ENCODE measurements at places on chromosomes 4 and X.
A peak's percentile ranks its signal among the peaks of the same experiment; 100 is the strongest.

DNA sequence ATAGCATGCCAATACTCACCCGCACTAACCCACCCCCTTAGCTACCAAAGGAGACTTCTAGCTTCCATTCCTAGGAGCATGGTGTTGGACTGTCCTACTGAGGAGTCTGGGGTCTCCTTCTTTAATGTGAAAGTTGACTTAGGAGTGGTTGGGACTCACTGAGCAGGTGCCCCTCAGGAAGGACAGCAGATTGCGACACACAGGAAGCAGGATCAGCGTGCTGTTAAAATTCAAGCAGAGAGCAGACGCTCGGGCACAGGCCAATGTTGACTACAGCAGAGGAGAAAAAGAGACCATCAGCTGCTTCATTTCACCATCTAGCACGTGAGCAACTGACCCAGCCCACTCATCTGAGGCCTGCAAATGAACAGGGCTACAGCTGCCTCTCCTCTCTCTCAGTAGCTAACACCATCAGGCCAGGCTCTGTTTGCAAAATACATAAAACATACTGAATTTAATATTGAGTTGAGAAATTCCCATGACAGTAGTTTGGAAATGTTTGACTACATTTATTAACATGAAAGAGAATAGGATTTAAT is 10.8 kb downstream of the NOX1 start:
- DNase-seq: no peak

DNA sequence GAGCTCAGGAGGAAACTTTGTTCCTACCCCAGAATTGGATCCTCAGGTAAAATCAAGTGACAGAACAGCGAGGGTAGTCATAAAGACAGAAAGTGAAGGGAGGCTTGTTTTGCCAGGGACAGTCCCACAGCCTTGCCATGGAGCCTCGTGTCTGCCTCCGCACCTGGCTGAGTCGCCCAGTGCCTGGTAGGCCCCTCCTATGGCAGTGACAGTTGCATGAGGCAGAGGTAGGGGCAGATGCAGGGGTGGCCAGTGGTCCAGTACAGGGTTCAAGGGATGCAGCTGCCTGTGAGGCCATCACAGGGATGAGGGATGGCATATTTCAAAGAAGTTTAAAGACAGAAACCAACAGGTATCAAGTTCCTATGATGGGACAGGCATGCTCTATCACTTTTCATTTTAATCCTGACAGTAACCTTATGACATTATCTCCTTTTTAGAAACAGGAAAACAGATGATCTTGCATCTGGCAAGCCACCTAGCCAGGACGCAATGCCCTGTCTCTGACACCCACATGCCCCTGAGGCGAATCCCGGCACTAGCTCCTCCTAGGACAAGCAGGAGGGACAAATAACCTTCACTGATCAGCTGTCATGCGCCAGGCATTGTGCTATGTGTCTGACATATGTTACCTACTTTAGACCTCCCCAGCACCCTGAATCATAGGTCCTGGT is 127.4 kb upstream of the ENPP6 start:
- DNase-seq: no peak

DNA sequence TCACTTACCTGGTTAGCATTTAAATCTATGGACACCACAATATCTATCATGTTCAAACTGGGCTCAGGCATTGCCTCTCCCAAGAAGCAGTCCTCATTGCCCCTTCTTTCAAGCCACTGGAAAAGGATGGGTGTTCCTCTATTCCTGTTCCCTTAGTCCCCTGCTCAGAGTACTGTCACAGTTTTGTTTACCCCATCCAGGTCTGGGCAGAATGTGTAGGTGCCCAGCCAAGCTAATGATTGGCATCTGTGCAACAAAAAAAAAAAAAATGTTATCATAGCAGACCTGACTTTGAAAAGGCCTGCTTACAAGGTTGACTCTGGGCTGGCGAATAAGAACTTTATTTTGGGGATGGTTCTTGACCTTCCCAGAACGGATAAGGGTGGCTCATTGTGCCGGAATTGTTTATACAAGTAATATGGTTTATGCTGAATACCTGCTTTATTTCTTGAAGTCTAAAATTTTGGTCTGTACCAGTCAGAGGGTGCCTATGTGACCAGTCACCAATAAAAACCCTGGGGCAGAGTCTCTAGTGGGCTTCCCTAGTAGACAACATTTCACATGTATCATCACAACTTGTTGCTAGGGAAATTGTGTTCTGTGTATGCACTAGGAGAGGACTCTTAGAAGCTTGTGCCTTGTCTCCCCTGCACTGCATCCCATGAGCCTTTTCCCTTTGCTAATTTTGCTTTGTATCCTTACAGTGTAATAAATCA is 47.9 kb downstream of the JADE3 start:
- no peak for DNase-seq

DNA sequence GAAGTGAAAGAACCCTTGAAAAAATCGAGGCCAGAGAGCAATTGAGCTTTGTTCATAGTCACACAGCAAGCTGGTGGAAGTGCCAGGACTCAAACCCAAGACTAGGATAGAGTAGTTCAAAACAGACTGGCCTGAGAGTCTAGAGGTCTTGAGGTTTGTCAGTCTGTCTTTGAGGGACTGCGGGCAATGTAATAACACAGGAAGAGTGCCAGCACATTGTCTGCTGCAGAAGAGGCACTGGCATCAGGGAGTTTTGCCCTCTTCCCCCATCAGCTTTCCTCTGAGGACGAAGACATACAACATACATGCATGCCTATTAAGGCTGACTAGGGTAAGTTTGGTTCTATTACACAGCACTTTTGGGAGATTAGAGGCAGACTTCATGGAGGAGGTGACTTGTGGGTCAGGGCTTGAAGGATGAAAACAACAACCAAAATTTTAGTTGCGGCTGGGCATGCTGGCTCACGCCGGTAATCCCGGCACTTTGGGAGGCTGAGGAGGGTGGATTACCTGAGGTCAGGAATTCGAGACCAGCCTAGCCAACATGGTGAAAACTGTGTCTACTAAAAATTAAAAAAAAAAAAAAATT is 64.1 kb upstream of the LAS1L start:
- DNase-seq: no peak

DNA sequence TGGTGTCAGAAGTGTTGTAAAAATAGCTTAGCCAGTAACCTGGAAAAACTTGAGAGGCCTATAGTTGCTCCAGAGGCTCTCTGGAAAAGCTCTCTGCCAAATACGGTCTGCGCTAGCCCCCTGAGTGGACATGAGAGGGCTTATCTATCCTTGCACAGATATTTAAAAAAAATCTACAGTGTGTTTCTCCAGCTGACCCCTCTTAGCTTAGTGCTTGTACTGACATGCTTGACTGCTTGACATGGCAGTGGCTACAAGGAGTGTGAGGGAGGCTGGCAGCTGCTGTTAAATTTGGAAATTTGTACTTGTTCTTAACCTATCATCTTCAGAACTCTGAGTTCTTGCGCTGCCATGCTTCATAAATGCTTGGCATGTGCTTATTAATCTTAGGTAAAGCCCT is 229.2 kb downstream of the RBMX2 start:
- no peak for DNase-seq

DNA sequence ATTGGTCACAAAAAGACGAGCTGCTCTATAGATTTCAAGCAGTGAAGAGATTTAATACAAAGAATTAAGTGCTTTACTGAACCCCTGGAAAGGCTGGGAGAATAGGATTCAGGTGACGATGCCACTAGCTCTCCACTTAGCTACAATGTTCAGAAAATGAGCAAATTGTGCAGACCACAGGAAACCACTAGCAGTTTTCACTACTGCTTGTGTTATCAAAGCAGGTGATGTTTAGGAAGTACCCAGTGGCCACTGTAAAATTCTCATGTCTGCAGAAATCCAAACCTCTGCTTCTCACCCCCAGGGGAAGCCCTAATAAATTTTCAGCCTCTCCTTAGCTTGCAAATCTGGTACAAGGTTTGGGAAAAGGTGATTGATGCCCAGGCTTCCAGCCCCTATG is 165.1 kb downstream of the IL1RAPL1 start:
- no peak for DNase-seq

- no peak for DNase-seq
Observed at GRCh38 chr4:67531379-67531962, 13.8 kb downstream of the CENPC start.

DNA sequence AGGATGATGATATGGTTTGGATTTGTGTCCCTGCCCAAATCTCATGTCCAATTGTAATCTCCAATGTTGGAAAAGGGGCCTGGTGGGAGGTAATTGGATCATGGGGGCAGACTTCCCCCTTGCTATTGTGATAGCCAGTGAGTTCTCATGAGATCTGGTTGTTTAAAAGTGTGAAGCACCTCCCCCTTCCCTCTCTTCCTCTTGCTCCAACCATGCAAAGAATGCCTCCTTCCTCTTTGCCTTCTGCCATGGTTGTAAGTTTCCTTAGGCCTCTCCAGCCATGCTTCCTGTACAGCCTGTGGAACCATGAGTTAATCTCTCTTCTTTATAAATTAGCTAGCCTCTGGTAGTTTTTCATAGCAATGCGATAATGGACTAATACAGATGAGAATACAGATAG is 19.7 kb upstream of the ALG13 start:
- DNase-seq: no peak

GRCh38 chr4:80407246-80407645 is 71.7 kb downstream of the CFAP299 start:
- no peak for DNase-seq

DNA sequence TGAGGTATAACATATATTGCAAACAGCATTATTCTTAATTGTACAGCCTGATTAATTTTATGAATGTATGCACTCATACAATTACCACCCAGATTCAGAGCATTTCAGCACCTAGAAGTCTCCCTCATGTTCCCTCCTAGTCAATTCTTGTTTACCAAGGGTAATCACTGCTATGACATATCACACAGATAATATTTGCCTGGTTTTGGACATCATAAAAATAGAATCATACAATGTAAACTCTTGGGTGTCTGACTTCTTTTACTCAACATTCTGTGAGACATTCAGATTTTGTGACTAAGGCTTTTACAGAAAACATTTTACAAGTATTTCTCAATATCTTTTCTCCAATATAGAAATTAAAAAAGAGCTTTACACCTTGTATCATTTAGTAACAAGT is 66.9 kb downstream of the PTPN13 start:
- DNase-seq: no peak

GRCh38 chr4:102772738-102773340 is 12.1 kb upstream of the MANBA start:
- no peak for DNase-seq

- peak; percentile 52 for DNase-seq
Observed at GRCh38 chrX:31266203-31267076, 194.6 kb upstream of the FTHL17 start.

- no peak for DNase-seq
Observed at GRCh38 chr4:119035951-119036737, 99.5 kb upstream of the MYOZ2 start.

- no peak for DNase-seq
Observed at GRCh38 chr4:73662709-73663546, 42.7 kb upstream of the RASSF6 start.

DNA sequence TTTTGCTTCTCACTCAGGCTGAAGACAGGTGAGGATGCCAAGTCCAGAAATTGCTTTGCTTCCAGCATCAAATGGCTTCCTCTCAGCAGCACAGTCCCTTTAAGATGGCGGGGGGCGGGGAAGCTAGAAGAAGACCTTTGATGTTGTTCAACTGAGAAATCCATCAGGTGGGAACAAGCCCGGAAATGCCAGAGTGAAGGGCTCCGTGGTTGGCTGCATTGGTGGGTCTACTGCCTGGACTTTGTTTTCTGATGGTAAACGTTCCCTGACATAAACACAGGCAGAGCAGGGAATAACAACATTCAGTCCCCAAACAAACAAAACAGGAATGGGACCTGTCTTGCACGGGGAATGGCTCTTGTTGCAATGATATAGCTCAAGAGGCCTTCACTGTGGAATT is 37.3 kb downstream of the APLN start:
- DNase-seq: no peak

DNA sequence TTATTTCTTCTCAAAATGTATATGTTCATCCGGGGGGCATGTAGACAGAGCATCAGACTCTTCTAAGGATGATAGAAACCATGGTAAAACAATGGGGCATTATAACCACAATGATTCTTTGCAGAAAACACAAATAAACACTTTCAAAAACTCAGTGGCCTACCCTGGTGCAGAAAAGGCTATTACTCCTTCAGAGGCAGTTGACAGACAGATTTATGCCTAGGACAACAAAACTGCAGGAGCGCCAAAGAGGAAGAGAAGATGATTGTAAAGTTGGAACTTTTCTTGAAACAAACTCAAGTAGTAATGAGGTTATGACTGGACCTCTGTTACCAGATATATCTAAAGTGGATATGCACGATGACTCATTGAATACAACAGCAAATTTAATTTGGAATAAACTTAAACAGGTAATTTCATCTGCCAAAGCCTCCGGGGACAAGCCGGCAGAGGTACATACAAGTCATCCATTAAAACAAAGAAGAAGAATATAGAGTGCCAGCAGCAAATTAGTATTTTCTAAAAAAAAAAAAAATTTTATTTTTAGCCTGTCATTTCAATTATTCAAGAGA is 1068.4 kb upstream of the INTU start:
- no peak for DNase-seq

All from brain (organoid and tissue), 16 donors.